ENCODE measurements at places on chromosomes 12 and 14.
A peak's percentile ranks its signal among the peaks of the same experiment; 100 is the strongest.

GRCh38 chr12:116876151-116876869 is 4.9 kb downstream of the HRK start:
- DNase-seq, result no peak

GRCh38 chr14:73637830-73638229 is 7.0 kb upstream of the DNAL1 start:
- DNase-seq, result no peak

- no peak for DNase-seq
Measured at GRCh38 chr14:49206828-49207227, 379.4 kb downstream of the RPS29 start.

- DNase-seq, result no peak
Measured at GRCh38 chr14:54348923-54349620, 47.7 kb upstream of the CDKN3 start.

DNA sequence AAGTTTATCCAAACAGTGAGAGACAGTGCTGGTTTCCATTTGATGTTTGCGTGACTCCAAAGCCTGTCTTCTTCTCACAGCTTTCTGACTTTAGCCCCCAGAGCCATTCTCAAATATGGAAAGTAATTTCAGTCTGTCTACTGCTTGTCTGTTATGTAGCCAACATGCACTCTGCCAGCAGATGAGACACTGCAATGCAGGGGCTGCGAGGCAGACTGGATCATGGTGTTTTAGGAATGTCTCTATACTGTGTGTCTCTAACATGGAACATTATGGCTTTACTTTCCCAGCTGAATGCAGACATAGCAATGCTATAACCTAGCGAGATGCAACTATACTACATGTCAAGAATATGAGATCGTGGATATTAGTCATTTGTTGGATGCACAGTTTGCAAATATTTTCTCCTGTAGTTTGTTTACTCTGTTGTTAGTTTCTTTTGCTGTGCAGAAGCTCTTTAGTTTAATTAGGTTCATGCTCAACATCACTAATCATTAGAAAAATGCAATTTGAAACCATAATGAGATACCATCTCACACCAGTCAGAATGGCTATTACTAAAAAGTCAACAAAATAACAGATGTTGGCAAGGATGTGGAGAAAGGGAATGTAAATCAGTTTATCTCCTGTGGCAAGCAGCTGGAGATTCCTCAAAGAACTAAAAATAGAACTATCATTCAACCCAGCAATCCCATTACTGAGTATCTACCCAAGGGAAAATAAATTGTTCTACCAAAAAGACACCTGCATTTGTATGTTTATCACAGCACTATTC is 235.8 kb upstream of the TMTC1 start:
- no peak for DNase-seq

DNA sequence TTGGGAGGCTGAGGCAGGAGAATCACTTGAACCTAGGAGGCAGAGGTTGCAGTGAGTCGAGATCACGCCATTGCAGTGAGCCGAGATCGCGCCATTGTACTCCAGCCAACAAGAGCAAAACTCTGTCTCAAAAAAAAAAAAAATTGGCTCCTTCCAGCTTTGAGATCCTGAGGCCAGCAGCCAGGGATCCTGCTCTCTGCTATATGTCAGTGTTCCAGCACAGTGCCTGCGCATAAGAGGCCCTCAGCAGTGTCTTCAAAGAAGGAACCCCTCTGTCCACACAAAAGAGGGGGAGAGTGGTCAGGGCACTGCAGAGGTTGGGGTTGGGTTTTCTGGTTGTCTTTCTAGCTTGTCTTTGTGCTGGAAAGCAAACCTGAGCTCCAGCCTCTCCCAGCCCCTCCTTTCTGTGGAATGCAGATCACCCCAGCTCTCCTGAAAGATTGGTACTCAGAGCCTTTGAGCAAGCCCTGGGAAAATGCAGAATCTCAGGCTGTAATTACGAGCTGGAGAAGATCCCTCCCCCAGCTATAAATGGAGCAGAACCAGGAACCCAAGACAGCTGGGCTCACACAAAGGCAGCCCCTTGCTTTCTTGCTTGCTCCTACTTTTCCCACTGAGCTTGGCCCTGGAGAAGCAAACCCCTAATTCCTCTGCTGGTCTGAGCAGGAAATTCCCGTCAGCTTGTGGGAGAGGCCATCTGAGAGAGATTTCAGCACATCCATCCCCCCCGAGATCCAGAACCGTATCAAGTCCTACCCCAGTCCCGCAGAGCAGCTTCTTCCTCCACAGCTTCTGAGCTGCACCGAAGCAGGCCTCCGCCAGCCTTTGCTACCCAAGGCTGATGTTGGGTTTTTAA is 205.7 kb downstream of the ZFP36L1 start:
- no peak for DNase-seq

DNA sequence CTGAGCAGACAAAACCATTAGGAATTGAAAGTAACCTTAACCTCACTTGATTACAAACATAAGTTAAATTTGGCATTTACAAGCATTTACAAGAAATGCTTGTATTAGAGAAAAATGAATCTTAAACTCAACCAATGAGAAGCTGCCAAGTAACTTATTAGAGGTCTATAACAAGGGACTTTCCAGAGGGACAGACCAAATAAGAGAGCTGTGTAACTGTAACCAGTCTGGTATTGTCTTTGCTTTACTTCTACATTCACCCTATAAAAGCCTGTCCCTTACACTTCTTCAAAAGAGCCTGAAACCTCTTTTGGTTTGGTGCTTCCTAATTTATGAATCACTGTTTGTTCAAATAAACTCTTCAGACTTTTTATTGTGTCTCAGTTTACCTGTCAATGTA is 450.0 kb upstream of the FAR2 start:
- DNase-seq, result no peak

DNA sequence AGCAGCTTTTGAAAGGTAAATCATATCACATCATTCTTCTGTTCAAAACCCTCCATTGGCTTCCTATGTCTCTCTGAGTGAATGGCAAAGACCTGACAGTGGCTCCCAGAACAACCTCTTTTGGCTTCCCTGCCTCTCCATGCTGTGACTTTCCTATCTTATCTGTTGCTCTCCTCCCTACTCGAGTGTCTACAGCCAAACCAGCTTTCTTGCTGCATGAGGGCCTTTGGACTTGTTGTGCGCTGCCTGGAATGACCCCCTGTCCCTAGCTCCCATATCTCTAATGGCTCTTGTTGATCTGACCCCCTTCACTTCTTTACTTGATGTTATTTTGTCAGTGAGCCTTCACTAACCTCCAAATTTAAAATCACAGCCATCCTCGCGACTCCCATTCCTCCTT is 2.5 kb downstream of the SYNE2 start:
- DNase-seq, result no peak

DNA sequence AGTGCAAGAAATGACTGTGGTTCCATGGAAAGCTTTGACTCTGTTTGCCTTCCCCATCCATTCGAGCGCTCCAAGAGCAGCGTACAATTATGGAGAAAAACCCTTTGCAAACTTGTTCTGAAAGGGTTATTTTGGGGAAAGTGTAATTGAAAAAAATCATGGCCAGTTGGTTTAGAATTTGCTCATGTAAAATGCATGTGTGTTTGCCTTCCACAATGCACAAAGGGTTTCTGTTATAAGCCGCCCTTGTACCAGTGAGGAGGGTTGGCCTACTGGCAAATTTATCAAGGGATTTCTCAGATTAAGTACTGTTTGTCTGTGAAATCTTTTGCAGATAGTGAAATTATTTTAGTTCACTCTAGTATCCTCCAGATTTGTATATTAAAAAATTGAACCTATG is 62.7 kb upstream of the PELI2 start:
- DNase-seq, result no peak

DNA sequence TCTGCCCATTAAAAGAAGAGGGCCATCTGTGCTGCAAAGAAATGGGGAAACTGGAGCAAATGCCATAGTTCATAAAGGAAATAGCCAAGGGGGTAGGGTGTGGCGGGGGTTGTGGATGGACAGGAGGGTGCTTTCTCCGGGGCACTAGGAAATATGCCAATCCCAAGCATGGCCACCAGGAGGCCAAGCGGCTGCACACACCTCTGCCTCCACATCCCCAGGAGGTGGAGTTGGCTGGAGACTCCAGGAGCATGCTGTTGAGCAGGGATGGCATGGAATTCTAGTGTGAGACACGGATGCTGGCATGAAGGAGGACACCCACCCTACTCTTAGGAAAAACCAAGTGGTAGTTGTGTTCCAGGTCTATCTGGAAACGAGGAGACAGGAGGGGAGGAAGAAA is 25.2 kb downstream of the NID2 start:
- DNase-seq, result no peak

DNA sequence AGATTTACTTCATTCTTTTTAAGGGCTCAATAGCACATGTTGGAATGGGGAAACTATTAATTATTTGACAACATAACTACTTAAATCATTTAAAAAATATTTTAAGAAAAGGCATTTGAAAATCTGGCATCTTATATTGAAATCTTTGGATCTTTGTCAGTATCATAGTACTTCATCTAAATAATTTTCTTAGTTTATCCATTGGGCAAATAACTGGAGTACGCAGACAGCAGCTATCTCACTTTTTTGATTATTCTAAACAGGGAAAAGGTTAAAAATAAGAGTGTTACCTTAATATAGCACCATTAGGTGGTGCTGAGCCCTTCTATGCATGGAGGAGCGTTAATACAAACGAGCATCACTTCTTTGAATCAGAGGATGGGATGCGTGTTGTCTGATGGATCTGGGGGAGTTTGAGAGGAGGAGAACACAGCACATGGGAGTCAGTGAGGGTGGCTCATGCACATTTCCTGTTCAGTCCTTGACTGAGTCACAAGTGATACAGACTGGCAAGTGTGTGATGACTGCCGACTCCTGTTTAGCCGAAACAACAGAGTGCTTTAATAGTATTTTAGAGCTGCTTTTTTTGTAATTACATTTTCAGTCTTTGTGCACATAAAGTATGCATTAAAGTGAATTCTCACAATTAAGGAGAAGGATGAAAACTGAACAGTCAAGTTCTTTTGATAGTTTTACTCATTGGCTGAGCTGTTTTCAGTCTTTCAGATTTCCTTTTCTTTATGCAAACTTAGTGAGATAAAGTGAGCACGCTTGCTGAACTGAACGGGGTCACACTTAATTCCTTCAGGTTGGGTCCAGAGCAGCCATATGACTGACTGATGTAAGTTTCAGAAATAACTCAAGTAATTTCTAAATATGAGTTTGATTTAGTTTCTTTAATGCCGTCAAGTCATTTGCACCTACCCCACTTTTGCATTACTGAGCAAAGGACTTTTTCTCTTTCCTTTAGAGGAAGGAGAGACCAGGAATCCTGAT is 92.7 kb downstream of the DIP2B start:
- DNase-seq, result peak; percentile 55
